ENCODE measurements at places on chromosomes 3 and 15. TPM values are rescaled to one million over a fixed set of nuclear protein-coding genes. Genes with fewer than 3 reads are reported as not detected.
A peak's percentile ranks its signal among the peaks of the same experiment; 100 is the strongest.

DNA sequence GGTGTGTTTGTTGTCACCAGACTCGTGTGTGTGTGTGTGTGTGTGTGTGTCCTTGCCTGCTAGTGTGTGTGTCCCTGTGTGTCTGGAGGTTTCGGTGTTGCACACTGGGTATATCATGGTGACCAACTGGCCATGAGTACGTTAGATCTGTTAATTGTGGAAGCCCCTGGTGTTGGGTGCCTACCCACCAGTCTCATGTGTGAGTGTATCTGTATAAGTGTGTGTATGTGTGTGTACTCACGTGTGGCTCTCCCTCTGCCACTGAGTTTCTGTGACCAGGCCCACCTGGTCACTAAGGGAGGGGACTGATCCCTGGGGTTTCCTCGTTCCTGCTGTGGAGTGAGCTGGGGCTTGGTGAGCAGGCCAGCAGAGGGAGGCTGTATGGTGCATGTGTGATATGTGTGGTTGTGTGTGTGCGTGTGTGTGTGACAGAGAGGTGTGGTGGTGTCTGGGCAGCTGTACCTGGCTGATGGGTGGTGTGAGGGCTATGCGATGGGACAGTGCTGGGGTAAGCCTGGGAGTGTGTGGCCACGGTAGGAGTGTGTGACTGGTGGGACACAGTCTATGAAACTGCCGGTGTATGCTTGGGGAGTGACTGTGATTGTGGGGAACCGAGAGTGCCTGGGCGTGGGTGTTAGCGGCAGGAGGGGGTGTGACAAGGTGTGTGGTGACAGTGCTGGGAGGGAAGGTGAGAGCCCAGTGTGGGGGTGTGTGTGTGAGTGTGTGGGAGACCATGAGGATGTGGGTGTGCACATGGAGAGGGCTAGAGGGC lies 1.8 kb downstream of the PRKCD start:
- no peak for DNase-seq

- DNase-seq: no peak
These were observed 51.7 kb downstream of the UBP1 start for GRCh38 chr3:33388374-33389100.

DNA sequence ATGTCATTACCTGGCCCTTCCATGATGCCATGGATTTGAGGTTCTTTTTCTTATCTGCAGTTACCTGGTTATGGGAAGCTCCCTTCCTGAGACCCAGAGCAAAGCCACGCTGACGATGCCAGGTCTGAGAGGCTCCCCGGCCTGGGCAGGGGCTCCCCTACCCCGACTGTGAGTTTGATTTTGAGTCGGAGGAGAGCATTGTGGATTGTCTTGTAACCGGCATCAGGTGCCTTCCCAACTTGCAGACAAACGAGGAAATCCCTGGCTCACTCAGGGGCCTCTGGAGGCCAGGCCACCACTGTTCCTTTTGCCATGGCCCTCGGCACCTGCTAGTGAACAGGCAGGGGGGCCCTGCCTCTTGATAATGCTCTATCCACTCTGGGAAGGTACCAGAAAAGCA lies 151.4 kb downstream of the ATP10A start:
- DNase-seq: no peak

- no peak for DNase-seq
These were observed 23.4 kb downstream of the GTF2E1 start for GRCh38 chr3:120765830-120766493.

GRCh38 chr3:194257916-194258668 lies 93.0 kb downstream of the CPN2 start:
- DNase-seq: no peak

- DNase-seq: no peak
These were observed 32.9 kb downstream of the SLC4A7 start for GRCh38 chr3:27451251-27451650.

DNA sequence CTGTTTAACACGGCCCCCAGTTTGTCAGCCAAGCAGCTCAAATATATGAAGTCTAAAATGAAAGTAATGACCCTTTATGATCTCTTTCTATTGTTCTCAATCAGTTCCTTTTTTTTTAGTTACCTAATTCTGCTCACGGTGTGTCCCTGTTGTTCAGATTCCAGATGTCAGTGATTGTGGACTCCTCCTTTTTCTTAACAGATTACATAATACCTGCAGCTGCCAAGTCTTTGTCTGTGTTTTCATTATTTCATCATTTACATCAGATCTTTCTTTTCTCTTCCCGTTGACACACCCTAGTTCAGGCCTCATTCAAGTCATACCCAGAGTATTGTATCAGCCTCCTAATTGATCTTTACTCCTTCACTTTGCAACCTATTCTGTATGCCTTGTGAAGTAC lies 56.1 kb upstream of the SKIL start:
- no peak for DNase-seq

CLDN16 gene
- total RNA-seq: not detected

GRCh38 chr3:150547045-150547741 lies 606 bp downstream of the EIF2A start:
- DNase-seq: no peak

GRCh38 chr3:94522488-94522887 lies 459.6 kb downstream of the NSUN3 start:
- DNase-seq: no peak

- no peak for DNase-seq
These were observed 72.4 kb upstream of the FOXB1 start for GRCh38 chr15:59931646-59932261.

ATP2B2 gene
- total RNA-seq: not detected

CNTN3 gene
- 1.3 TPM for total RNA-seq

GRCh38 chr3:124984754-124985153 lies 50.2 kb upstream of the MUC13 start:
- DNase-seq: no peak

PLAAT1 gene
- total RNA-seq: 6.9 TPM

DNA sequence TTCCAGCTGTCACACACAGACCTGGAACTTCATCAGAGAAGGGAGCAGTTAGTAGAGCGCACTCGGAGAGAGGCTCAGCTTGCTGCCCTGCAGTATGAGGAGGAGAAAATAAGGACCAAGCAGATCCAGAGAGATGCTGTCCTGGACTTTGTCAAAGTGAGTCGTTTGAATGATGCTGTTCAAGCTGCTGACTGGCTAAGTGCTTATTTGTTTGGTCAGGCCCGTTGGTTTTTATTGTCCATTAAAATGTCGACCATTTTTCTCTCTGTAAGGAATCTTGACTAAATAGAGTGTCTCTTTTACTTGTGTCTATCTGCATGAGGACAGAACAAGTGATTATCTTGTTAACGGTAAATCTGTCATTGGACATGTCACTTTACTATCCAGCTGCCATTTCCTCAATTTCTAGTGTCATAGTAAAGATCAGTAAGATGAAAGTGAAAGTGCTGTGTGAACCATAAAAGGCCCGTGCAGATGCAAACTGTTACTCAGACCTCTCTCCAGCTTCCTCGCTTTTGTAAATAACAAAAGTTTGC lies 56.9 kb downstream of the LRCH3 start:
- DNase-seq: no peak

GRCh38 chr3:171163101-171164066 lies 136.9 kb upstream of the SLC2A2 start:
- DNase-seq: no peak

P2RY1 gene
- 4.2 TPM for total RNA-seq

DNA sequence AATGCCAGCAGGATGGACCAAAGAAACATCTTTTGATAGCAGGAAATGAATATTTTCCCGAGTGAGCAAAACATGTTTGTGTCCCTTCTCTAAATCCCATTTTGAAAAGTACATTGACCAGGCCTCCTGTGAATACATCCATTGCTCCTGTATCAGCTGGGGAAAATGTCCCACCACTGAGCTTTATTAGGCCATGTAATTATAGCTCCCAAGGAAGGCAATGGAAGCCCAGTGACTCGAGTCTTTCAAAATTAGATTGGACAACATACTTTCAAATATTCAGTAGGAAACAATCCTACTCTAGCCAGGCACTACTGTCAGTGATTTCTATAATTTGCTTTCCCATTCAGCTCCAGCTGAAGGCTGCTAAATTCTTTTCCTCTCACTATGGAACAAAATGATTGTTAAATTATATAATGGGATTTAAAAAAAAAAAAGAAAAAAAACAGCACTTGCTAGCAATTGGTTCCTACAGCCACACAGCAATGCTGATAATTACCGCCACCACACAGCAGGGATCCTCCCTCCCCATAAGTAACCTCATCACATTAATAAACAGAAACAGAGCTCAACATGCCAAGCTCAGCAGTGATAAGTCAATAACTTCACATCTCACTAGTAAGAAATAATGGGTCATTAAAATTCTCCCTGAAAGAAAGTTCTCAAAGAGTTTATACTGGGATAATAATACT lies 172.4 kb upstream of the SLC2A2 start:
- no peak for DNase-seq

GRCh38 chr3:64666171-64666588 lies 21.6 kb downstream of the ADAMTS9 start:
- peak; percentile 34 for DNase-seq

GRCh38 chr15:71677352-71677751 lies 133.0 kb upstream of the NR2E3 start:
- DNase-seq: no peak

DUOX1 gene
- 0.24 TPM for total RNA-seq

PLD1 gene
- 52.8 TPM for total RNA-seq

- no peak for DNase-seq
These were observed 91.6 kb downstream of the SCN11A start for GRCh38 chr3:38960042-38960622.

DNA sequence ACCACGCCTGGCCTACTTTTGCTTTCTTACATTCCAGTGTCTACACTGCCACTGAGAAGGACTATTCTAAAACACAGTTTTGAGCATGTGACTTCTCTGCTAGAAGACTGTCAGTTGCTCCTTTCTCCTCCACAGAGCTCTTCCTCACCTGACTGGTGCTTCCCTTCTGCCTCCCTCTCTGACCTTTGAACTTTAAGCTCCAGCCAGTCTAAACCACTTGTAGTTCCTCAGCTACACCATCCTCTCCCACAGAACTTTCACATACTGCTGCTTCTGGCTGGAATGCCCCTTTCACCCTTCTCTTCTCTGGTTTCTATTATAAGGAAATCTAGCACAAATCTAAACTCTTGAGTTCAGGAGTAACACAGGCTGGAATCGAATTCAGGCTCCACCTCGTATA lies 9.1 kb downstream of the NCEH1 start:
- no peak for DNase-seq

- no peak for DNase-seq
These were observed 41.8 kb upstream of the UBE2E2 start for GRCh38 chr3:23161308-23161707.

AQR gene
- total RNA-seq: 14.6 TPM

GRCh38 chr3:182182531-182182968 lies 470.8 kb downstream of the SOX2 start:
- no peak for DNase-seq

CDHR4 gene
- not detected for total RNA-seq

GRCh38 chr15:79916502-79917132 lies 19.8 kb upstream of the MTHFS start:
- DNase-seq: no peak

GRCh38 chr3:76651784-76652183 lies 388.1 kb upstream of the ROBO2 start:
- DNase-seq: no peak

GREM1 gene
- 0.15 TPM for total RNA-seq

DNA sequence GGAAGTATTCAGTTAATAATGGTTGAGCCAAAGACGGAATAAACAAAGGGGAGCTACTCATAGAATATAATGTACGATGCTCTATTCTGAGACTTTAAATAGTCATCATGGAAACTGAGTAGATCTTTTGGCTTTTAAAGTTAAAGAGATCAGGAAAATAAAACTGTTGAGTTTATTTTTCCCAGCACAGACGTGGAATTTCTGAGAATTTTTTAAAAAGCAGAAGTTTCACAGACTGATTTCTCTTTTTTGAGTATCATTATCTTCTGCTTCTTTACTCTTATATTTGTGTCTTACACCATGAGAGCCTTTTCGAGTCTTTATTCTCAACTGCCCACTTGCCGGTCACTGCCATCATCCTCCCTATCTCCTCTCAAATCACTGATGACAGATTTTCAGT lies 13.2 kb downstream of the P2RY14 start:
- DNase-seq: no peak

GRCh38 chr3:190432216-190432615 lies 17.5 kb downstream of the TMEM207 start:
- no peak for DNase-seq

GRCh38 chr3:130925628-130926027 lies 31.7 kb downstream of the ATP2C1 start:
- DNase-seq: no peak

- no peak for DNase-seq
These were observed 80.4 kb downstream of the ADAM10 start for GRCh38 chr15:58669108-58669507.

Data from heart right ventricle (tissue), 16 donors.